ENCODE measurements at places on chromosomes 2 and 18.

GRCh38 chr2:207632575-207633493, 7.6 kb upstream of the METTL21A start:
- DNase-seq: no peak

DNA sequence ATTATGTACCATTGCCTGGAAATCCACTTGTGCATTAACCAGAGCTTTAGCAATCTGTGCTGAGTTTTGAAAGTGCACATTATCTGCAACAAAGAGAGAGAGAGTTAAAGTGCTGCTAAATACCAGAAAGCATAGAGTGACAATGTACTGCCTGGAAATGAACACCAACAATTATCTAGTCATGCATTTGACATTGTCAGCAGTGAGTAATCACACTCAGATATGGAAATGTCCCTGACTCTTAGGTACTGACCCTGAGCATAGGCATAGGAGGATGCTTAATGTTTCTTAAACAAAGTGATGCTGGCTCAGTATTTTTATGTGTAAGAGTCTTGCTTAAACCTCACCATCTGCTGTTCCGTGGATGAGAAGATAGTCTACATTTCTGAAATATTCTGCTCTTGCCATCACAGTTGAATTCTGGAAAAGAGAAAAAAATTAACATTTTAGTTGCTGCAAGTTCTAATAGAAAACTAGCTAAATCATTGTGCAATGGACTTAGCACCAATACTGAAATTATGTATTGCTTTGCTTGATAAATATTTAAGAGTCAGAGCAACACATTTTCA, 20.8 kb upstream of the GCG start:
- no peak for DNase-seq

GRCh38 chr2:23412556-23413155, 27.7 kb downstream of the KLHL29 start:
- DNase-seq: no peak

DNA sequence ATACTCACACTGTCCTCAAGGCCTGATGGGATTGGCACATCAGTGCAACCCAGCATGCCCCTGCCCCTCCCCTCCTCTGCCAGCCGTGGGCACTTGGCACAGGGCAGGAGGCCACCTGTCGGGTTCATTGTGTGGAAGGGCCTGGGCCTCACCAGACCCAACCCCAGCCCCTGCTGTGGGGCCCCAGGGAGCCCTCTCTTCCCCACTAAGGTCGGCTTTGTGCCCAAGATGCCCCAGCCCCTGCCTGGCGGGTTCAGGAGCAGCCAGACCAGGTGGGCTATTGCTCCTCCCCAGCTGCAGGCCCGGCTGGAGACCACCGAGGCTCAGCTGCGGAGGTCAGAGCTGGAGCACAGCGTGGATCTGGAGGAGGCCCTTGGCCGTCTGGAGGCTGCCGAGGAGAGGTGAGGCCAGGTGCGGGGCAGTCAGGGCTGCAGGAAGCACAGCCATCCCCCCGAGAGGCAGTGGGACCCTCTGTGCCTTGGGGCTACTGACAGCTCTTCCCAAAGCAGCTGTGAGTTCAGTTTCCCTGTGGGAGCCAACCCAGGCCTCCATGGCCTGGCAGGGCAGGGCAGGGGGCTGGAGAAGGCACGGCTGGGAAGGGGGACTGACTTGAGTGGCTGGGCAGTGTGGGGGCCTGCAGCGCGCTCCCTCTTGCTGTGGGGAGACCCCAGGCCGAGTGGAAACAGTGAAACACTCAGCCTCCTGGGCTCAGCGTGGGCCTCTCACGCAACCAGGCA, 16.3 kb downstream of the CROCC2 start:
- no peak for DNase-seq

- no peak for DNase-seq
Measured at GRCh38 chr2:159157361-159158209, 128.9 kb downstream of the WDSUB1 start.

DNA sequence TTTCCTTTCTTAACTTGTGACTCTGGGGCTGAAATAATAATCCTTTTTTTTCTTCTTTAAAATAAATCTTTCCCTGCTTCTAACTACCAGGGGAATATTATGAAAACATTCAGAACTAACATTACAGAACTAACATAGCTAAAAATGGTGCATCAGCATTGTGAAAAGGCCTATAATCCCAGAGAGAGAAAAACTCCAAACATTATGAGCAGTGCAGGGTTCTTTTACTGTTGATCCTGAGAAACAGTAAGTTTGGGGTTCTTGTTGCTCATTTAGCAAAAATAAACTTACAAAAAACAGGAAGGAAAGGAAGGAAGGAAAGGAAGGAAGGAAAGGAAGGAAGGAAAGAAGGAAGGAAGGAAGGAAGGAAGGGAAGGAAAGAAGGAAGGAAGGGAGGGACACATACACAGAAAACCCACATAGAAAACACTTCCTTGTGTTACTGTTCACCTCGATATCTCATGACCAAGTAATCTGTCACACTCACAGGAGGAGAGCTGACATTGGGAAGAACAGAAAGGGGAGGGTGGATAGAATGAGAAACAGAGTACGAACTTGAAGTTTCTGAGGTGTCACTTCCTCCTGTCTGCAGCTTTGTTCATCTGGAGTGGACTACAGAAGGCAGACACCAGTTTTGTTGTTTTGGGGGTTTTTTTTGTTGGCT, 18.4 kb upstream of the PIK3C3 start:
- DNase-seq: no peak

- no peak for DNase-seq
Measured at GRCh38 chr2:144449028-144449406, 70.9 kb downstream of the ZEB2 start.

Data from activated CD4-positive, alpha-beta T cell treated with anti-CD3 and anti-CD28 coated beads, Interleukin-2, amount 50 U/mL, for 24 hours (primary cell).